ENCODE measurements at places on chromosomes 7 and 10. TPM values are rescaled to one million over a fixed set of nuclear protein-coding genes. Genes with fewer than 3 reads are reported as not detected.
A peak's percentile ranks its signal among the peaks of the same experiment; 100 is the strongest.

DNA sequence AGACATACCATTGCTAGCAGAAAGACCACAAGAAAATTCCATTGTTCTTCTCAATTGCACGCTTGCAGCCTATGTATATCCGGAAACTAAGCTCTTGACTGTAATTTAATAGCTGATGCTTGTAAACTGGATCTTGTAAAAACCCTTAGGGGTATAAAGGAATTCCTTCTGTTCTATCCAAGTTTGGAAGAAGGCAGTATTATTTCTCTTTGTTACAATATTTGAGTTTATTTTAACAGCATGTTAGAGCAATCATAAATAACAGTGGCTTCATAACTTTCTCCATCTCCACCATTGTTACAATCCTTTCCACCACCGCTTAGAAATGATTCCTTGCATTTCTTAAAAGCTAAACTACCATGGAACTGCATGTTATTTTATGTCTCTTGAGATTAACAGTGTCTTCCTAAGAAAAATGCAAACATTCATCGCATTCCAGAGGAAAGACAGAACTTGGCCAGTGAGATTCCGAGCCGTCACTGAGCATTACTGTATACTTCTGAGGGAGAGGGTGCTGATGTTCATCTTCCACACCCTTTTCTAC, 92.5 kb downstream of the TRIL start:
- no peak for DNase-seq

DNA sequence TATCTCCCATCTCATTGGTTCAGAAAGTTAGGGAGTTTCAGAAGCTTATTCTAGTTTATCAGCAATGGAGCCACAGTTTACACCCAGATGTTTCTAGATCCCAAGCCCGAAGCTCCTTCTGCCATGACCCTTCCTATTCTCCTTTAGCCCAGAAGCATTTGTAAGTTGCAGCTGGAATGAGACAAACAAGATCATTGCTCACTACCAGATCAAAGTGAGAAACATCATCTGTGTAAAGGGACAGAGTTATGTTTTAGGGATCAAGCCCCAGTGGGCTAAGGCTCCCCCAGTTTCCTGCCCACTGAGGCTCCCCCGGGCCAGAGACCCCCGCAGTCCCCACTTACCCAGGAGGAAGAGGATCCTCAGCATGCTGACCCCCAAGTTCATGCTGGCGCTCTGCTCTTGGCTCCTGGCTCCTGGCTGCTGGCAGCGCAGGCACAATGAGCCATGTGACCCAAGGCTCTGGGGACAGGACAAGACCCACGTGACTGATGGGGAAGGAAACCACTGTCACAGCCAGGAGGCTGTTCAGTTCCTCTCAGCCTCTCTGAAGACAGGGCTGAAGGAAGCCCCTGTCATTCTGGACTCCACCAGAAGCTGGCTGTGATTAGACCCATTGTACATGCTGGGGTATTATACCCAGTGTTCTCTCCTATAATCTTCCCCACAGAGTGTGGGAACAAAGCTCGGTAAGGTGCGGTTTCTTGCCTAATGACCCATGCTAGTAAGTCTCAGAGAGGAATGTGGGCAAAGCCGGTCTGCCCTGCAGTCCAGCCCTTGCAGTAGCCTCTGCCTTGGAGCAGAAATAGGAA, at the start of gene TMEM273:
TSS of gene TMEM273 (minus strand) at position 442 of the 812 bp plus-strand sequence. CDS start at position 387, 55 bp downstream.
- peak; percentile 42 for DNase-seq

GRCh38 chr10:11330383-11331045, 280.9 kb downstream of the USP6NL start:
- no peak for DNase-seq

- peak; percentile 60 for DNase-seq
Measured at GRCh38 chr10:22620140-22620857, 94.1 kb downstream of the PIP4K2A start.

- no peak for DNase-seq
Measured at GRCh38 chr10:108586424-108586823, 1336.9 kb downstream of the XPNPEP1 start.

- no peak for DNase-seq
Measured at GRCh38 chr7:16697507-16698199, 51.7 kb downstream of the BZW2 start.

DNA sequence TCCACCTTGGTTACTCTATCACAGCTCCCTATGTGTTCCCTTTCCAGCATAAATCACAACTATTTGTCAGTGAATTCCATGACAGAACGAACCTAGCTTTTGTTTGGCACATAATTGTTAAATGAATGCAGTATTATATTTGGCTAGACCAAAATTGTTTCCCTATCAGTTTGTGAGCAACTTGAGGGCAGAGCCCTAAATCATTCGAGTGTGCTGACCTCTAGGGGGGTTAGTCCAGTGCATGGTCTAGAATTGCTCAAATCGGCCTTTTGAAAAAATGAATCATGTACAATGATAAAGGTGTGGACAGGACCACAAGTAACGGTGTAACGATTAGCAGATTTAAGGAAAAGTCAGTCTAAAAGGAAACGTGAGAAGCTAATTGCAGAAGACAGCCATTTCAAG, 475 bp upstream of the NRBF2 start:
- DNase-seq: no peak

DNA sequence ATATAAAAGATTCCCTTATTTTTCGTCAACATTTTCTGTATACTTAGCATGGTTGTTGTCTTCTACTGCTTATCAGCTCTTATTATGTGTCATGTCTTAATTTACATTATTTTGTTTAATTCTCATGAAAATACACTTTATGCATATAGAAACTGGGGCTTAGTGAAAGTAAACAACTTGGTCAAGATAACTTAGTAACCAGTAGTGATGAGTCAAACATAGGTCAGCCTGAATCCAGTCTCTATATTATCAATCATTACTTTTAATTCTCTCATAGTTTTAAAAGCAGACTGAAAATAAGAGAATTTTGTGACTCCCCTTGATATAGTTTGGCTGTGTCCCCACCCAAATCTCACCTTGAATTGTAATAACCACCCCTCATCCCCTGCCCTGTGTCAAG, 119.6 kb upstream of the TPK1 start:
- DNase-seq: no peak

- DNase-seq: no peak
Measured at GRCh38 chr7:122118757-122119156, 25.3 kb downstream of the AASS start.

- no peak for DNase-seq
Measured at GRCh38 chr10:3764626-3765112, 20.3 kb downstream of the KLF6 start.

DNA sequence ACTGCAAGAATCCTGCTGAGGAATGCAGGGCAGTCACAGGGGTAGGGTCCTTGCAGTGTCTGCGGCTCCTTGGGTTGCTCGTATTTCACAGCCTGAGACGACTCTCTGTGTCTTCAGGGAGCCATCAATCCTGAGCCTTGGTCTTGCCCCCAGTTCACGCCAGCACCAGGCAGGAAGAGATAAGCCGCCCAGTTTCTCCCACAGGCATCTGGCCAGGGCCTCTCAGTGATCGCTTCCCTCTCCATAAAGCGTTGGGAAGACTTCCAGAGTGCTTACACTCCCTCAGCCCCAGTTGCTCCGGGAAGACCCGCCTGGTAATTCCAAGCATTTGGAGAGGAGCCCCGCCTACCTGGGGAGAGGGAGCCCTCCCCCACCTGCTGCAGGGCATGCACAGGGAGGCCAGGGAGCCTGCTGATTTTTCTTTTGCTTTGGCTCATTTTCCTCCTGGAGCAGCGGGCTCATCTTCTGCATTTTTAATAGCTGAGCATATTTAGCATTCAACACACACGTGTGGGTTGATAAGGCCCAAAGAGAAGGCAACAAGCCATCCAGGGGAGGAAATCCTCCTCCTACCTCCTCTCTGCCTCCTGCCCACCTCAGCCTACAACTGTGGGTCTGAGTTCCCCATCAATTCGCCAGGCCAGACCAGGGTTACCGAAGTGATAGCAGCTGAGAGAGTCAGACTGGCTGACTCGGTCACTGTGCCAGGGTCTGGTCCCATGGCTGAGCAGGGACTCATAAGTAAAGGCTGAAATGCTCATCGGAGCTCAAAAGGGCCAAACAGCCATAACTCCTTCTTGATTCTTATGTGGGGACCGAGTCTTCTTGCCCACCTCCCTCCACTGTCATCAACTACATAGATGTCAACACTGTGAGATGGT, 74.4 kb upstream of the EFCAB10 start:
- DNase-seq: no peak

- no peak for DNase-seq
Measured at GRCh38 chr7:74283858-74284447, 5.3 kb upstream of the CLIP2 start.

GRCh38 chr10:100625816-100626215, 90.1 kb downstream of the HIF1AN start:
- DNase-seq: no peak

Gene DOCK4
- total RNA-seq: 30.8 TPM

Gene POM121C
- 28.5 TPM for total RNA-seq

Gene GIMAP8
- 12.9 TPM for total RNA-seq

Gene STRA8
- total RNA-seq: not detected

Gene ANKRD26
- total RNA-seq: 12.9 TPM

Gene TMEM243
- 40.2 TPM for total RNA-seq

Gene LIPK
- total RNA-seq: not detected

Measured in tibial nerve (tissue), 4 donors.